Activated T-cell treated with anti-CD3 and anti-CD28 coated beads, Interleukin-2, amount 50 U/mL, for 24 hours (primary cell): ENCODE measurements at places on chromosomes 13 and 19.

GRCh38 chr19:44753932-44754749 lies 5.6 kb downstream of the BCL3 start:
- peak; percentile 86 for DNase-seq

DNA sequence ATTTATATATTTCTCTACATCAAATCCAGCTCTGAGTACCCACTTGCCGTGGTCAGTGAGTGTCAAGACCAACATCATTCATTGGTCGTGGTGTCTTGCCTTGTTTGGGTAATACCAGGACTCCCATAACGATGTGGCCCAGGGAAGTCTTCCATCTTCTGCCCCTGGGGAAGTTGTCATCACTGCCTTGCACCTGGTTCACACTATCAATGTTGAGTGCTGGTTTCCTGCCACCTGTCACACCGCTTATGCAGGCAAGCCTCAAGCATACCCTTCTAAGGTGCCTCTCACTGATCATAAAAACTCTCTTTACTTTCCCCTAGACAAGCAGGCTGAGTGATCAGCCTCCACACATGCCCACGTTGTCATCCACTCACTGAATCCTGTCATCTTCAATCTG lies 382.4 kb downstream of the KCTD12 start:
- no peak for DNase-seq

GRCh38 chr19:45780448-45781213 lies 1.7 kb downstream of the DMPK start:
- no peak for DNase-seq

- no peak for DNase-seq
Measured at GRCh38 chr13:76474966-76475365, 411.2 kb downstream of the KCTD12 start.

- peak; percentile 63 for DNase-seq
Measured at GRCh38 chr19:18233224-18233825, 7.1 kb upstream of the PDE4C start.

GRCh38 chr13:70172946-70173597 lies 64.8 kb upstream of the KLHL1 start:
- no peak for DNase-seq

GRCh38 chr13:114129649-114130062 lies 2.8 kb downstream of the RASA3 start:
- DNase-seq = no peak

DNA sequence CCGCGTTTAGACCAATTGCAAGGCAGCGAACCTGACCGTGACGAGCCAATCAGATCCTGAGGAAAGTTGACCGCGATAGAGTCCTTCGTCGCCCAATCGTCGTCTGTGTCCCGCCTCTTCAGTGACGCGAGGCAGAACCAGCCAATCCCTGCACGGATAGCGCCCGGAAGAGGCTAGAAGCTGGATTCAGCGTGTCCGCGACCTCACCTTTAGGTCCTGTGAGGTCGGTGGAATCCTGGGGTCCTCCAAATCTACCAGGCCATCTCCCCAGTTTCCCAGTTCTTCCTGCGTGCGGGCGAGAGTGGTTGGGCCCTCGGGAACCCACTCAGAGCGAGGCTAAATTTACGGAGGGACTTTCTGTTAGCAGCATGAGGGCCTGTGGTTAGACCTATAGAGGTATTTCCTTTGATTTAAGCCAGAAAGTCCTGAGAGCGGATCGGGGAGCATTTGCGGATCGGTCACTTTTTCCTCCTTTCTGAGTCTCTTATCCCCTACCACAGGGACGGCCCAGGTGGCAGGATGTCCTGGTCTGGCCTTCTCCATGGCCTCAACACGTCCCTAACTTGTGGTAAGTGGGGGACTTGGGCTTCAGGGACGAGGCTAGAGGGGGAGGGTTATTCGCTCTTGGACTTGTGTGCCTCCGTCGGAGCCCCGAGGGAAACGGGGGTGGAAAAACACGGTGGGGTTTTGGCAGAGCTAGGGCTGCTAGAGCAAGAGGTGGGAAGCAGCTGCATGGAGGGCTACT lies at the start of gene MRPS12:
Gene MRPS12, plus strand, starts transcription at position 169 of the 745 bp plus-strand sequence. Its CDS starts 351 bp downstream, at position 520.
- no peak for DNase-seq

DNA sequence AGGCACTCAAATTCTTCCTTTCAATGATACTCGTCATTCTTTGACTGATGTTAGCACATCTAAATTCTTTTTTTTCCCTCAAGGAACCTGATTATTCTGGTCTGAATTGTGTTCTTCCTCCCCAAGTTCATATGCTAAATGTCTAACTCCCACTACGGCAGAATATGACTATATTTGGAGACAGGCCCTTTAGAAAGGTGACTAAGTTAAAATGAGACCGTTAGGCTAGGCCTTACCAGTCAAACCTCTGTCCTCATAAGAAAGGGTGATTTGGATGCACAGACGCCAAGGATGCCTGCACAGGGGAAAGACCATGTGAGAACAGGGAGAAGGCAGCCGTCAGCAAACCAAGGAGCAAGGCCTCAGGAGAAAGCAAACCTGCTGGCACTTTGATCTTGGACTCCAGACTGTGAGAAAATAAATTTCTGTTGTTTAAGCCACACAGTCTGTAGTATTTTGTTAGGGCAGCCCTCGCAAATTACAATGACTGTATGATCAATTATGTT lies 13.1 kb upstream of the FOXO1 start:
- no peak for DNase-seq

GRCh38 chr13:98349731-98350305 lies 172.7 kb upstream of the RNF113B start:
- DNase-seq = no peak

DNA sequence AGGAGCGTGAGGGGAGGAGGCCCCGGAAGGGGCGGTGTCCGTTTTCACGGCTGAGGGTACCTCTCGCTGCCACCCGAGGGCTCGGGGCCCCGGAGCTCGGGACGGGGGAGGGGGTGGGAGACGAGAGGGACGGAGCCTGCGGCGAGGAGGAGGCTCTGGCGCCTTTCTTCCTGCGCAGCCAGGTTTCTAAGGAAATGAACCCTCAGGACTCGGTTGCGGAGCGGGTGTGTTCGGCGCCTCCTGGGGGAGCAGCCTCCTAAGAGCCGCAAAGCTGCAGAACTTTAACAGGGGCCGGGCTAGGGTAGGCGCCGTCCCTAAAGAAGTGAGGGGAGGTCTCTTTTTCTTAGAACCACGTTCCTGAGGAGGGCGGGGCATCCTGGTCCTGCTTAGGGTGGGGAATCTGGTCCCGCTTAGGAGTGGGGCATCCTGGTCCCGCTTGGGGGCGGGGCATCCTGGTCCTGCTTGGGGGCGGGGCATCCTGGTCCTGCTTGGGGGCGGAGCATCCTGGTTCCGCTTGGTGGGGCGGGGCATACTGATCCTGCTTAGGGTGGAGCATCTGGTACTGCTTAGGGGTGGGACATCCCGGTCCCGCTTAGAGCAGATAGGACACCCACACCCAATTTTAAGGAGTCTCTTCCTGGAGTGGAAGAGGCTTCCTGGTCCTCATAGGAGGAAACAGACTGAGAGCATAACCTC lies 6.2 kb downstream of the SYT5 start:
- DNase-seq = peak; percentile 65

DNA sequence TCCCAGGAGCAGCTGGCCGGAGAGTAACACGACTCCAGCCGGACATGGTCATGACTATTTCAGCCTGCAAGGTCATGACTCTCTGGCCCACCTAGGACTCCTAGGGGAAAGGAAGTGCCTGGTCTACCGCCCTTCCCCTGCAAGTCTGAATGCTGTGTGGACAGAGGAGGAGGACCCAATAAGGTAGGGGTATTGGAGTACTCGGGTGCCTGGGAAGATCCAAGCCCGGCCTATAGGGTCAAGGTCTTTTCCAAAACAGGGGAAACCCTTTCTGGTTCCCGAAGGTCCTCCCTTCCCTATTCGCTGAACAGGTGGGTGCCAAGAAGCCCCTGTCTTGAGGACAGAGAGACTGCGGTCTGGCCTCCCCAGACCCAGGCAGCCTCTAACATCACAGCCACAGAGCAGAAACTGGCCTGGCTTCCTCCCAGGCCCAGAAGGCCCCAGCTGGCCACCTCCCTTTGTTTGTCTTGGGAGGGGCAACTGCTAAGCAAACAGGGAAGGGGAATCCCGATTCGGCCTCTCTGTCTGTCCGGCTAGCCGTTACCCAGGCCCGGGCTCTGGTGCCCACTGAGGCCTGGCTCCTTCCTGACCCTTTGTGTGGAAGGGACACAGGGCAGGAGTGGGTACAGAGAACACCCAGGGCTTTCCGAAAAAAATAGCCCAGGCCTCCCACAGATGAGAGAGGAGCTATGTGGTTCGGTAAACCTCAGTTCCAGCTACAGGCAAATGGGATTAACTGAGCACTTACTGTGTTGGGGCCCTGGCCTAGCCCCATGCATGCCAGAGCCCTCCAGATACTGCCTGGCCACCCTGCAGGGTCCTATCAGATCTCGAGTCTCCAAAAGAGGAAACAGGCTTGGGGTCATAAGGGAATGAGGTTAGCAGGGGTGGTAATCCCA lies 5.2 kb upstream of the GRAMD1A start:
- no peak for DNase-seq

DNA sequence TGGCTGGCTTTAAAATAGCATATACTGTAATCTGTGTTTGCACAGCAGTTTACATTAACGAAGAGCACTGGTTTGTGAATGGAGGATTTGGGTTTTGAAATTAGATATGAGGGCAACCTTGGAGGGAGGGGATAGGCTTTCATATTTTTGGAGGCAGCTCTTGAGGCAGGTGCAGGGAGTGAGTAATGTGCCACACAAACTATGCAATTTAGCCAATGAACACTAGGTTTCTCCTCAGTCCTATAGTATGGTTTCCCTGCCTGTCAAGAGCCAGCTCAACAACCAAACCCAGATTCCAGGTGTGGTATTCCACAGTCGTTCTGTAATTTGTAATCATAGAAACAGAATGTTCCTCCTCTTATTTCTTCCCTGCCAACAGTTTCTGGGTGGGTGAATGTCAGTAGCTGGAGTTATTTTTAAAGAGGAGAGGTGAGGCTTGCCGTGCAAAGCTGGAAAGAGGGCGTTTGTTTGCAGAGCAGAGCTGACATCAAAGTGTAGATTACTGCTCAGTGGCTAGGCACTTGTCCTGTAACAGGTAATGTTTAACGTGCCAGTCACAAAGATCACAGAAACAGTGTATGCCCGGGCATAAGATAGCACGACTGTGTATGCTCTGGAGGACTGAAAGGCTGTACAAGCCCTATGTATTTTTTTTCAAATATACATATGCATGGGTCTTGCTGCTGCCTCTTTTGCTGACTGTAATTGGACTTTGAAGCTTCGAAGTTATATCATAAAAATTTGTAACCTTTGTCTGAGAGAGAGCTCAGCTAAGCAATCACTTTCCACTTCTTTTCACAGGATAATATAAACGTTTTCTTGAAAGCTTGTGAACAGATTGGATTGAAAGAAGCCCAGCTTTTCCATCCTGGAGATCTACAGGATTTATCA lies 124.2 kb downstream of the LMO7 start:
- no peak for DNase-seq
